SIG-M5 (cell line): ENCODE measurements at places on chromosomes 3 and 15.

- DNase-seq: no peak
These were observed 233.8 kb downstream of the NTRK3 start for GRCh38 chr15:88022716-88023115.

DNA sequence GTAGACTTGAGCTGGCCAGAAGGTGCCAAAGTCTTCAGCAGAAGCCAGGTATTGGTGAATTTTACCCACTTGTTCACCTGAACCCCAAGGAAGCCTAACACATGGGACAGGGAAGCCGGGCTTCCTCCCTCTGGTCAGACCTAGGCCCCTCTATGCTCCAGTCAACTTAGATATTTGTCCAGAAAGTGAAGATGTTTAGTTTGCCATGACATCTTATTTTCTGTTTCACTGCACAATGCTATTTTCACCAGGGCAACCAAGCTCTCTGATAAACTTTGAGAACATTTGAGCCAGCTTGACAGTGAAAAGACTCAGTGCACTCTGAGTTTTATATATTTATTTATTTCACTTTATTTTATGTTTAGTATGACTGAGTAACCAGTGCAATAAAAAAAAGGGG, 71.0 kb downstream of the SOX14 start:
- no peak for DNase-seq

- no peak for DNase-seq
These were observed 56.4 kb downstream of the SPTSSB start for GRCh38 chr3:161314836-161315395.

DNA sequence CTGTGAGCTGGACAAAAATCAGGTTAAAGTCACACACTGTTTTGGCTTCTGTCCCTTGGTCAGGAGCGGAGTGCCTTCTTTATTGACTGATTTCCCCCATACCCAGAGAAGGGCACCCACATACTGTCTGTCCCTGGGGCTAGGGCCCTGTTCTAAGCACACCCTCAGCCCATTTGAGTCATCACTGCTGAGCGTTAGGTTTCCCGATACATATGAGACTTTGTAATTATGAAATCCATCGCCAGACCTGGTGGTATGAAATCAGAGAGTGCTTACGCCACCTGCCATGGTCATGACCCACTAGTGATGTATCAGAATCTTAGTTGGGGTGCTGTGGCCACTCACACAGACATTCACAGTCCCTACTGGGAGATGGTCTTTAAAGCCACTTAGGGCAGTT, 96.8 kb downstream of the CHDH start:
- no peak for DNase-seq

DNA sequence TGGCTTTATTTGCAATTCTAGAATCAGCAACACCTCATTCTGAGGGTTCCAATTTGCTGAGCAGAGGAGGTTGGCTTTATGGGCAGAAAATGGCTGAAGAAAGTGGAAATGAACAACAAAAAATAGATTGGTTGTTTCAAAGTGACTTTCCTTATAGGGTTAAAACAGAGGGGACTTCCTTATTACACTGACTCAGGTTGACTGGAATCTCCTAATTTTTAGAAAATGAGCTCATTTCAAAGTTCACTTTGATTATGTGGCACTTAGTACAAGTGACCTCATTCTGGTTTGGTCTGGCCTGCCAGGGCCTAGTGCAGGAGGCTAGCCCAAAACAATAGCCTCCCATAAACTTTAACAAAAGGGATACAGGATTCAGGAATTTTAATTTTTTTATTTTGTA, 41.4 kb downstream of the NFKBIZ start:
- no peak for DNase-seq

DNA sequence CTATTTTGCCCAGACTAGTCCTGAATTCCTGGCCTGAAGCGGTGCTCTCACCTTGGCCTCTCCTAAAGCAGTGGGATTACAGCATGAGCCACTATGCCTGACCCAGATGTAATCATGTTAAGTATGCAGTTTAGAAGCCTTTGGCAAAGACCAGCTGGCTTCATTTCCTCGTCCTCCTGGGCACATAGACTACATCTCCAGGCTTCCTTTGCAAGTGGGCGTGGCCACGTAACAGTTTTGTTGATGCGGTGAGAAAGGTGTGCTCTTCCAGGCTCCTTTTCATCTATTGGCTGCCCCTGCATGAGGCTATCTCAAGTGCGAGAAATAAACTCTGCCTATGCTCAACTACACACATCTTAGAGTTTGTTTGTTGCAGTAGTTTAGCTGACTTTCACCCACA, 13.0 kb downstream of the SV2B start:
- DNase-seq: no peak

DNA sequence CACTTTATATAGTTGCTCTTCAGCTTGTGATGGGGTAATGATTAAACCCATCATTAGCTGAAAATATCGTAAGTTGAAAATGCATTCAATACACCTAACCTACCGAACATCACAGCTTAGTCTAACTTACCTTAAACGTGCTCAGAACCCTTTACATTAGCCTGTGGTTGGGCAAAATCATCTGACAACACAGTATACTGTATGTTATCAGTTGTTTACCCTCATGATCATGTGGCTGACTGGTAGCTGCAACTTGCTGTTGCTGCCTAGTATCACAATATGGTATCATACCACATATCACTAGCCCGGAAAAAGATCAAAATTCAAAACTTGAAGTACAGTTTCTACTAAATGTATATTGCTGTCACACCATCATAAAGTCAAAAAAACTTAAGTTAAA, 9.5 kb downstream of the ZNF280D start:
- no peak for DNase-seq

- DNase-seq: no peak
These were observed 10.8 kb upstream of the MYZAP start for GRCh38 chr15:57580866-57581265.

- DNase-seq: no peak
These were observed 274.4 kb downstream of the TLE3 start for GRCh38 chr15:69823223-69823907.
